GM10248 (cell line): ENCODE measurements at places on chromosomes 12 and 14.

- no peak for DNase-seq
These were observed 18.1 kb upstream of the MED13L start for GRCh38 chr12:116295327-116296263.

- no peak for DNase-seq
These were observed 3.1 kb downstream of the SINHCAF start for GRCh38 chr12:31322801-31323207.

DNA sequence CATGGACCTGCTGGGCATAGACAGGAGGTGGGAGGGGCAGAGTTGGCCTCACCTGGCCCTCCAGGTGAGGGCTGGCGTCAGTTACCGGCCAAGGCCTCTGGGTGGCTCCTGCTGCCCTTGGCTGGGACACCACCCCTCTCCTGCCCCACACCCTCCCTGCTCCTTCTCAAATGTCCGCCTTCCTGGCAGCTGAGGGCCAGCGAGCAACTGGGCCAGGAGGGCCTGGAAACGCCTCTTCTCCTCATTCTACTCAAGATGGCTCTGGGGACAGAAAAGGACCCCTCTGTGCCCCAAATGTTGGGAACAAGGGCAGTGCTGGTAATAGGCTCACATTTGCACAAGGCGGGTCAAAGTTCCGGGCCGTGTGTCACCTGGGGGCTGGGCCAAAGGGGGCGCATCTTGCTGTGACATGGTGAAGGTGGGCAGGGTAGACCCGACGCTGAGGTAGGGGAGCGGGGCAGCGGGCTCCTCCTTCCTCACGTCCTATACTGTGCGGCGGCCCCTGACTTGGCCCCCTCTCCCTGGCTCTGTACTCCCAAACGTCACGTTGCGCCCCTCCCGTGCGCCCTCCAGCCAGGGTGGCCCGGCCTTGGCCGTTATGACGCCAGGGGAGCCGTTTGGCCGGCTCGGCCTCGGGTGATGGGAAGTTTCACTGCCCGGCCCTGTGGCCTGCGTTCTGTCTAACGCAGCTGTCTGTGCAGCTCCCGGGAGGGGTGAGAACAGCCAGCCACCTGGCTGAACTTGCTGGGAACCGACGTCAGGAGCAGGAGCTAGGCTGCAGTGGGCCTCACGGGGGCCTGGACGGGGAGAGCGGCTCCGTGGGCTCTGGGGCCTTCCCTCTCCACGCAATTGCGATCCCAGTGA lies 18.0 kb upstream of the DLK1 start:
- no peak for DNase-seq

DNA sequence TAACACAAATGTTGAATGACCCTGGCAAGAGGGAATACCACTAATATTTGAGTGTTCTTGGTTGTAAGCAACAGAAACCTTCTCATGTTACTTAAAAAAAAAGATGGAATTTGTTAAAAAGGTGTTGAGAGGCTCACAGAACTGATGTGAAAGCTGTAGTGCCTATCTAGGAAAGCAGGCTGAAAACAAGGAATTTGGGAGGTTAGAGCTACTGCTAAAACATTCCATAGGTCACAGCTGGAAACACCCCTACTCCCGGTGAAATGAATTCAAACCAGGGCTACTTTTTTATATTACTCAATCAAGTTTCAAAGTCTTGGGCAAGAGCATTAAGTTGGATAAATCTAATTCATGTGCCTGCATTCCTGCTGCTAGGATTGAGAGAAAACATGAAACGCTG lies 104.1 kb downstream of the SLC35F4 start:
- DNase-seq: no peak

- no peak for DNase-seq
These were observed 267.6 kb downstream of the AEBP2 start for GRCh38 chr12:19706936-19707335.

DNA sequence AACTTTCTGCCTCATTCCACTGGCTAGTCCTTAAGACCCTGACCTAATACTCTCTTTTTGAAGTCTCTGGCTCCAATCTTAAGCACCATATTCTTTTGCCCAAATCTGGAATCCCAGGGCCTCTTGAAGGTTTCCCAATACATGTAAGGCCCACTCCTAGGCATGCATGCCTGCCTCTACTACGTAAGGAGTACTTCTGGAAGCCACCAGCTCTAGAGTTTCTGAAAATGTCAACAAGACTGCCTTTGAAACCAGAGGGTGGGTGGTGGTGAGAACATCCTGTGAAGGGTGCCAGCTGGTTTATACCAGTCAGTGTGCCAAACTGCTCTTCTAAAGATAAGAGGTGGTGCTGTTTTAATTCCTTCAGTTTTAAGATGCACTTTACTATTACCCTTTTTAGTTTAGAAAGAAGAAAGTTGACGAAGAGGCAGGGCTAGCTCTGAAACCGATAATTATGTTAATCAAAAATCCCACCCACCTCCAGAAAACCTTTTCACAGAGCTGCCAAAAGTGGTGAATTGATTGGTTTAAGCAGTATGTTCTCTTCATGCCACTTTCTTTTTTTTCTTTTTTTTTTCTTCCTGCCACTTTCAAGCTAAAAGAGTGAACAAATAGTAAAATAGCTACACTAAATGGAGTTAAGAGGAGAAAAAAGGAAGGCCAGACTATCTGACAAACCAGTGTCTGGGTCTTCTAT lies 8.7 kb upstream of the WDR89 start:
- no peak for DNase-seq

- DNase-seq: no peak
These were observed 16.3 kb downstream of the GLTP start for GRCh38 chr12:109863847-109864712.

DNA sequence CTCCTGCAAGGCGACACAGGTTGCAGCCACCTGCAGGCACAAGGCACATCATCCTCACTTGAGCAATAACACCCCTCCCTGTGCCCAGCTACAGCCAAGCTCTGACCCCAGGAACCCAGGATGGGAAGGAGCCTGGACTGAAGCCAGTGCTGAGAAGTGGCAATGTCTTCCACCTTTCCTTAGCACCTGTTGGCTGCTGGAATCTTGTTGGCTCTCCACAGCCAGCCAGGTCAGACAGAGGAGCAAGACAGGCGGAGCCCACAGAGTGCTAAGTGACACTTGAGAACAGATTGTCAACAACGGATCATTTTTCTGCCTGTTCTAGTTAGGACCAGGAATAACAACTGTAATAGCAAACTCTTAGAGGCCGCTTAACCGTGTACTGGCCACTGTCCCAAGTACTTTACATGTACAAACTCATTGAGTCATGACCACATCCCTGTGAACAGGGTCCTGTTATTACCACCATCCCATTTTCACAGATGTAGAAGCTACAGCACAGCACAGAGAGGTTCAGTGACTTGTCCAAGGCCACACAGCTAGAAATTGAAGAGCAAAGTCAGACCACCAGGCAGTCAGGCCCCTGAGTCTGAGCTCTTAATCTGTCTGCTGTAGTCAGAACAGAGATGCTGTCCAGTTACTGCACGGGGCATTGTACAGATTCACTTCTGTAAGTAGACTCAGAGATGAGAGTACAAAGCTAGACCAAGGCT lies 45.6 kb downstream of the RNFT2 start:
- DNase-seq: no peak

DNA sequence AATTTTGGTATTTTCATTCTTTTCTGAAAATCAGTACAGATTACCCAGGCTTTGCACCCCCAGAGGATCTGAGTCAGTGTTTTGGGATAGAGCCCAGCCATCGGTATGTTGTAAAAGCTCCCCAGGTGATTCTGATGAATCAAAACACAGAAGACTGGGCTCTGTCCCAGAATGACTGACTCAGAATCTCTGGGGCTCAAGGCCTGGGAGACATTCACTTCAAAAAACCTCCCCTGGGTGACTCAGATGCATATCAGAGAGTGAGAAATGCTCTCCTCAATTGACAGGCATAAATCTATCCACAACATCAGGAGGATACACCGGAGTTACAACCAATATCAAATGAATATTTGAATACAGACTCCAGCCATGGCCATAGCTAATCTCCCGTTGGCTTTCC lies 32.6 kb downstream of the SLC35F4 start:
- DNase-seq: no peak

DNA sequence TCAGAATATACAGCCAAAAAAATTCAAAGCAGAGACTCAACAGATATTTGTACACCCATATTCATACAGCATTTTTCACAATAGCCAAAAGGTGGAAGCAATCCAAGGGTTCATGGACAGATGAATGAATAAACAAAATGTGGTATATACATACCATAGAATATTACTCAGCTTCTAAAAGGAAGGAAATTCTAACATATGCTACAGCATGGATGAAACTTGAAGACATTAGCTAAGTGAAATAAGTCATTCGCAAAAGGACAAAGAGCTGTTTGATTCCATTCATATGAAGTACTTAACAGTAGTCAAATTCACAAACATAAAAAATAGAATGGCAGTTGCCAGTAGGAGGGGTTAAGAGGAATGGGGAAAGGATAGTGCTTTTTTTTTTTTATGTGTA lies 91.8 kb upstream of the ARID2 start:
- no peak for DNase-seq

DNA sequence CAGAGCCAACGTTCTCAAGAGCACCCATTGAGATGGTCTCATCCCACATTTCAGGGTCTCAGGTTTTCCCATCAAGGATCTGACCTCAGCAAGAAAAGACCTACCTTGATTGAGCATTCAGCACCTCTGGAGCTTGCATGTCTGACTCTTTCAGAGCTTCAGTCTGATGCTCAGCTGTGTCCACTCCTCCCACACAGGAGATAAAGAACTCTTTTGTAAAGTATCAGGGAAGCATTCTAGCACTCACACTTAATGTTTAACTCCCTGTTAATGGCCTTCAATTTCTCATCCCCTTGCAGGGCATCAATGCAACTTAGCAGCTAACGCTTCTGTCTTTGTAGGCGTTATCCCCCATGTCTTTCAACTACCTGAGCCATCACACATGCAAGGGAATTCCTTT lies 124.1 kb downstream of the GALC start:
- DNase-seq: no peak

- peak; percentile 86 for DNase-seq
These were observed 716 bp downstream of the RIOX1 start for GRCh38 chr14:73491256-73492042.
